ENCODE measurements at places on chromosomes 4 and X. TPM values are rescaled to one million over a fixed set of nuclear protein-coding genes. Genes with fewer than 3 reads are reported as not detected.

- DNase-seq = peak; percentile 58
- H3K4me1 ChIP-seq = no peaks in the 10 kb centered on the region
- no peaks in the 10 kb centered on the region for H3K27me3 ChIP-seq
- no peak overlapping the region for H3K4me3 ChIP-seq
- no peaks in the 10 kb centered on the region for H3K36me3 ChIP-seq
These were observed 49.8 kb downstream of the SCLT1 start for GRCh38 chr4:129043523-129043922.

GRCh38 chr4:85544751-85545150, 69.8 kb downstream of the ARHGAP24 start:
- no peaks in the 10 kb centered on the region for H3K36me3 ChIP-seq
- DNase-seq = no peak

FBXO8 gene
- polyA plus RNA-seq = 26.7 TPM

GRCh38 chrX:5646818-5647217, 581.8 kb downstream of the NLGN4X start:
- H3K27me3 ChIP-seq = no peaks in the 10 kb centered on the region
- no peak overlapping the region for H3K27ac ChIP-seq
- no peak overlapping the region for H3K4me3 ChIP-seq
- no peaks in the 10 kb centered on the region for H3K4me1 ChIP-seq
- no peaks in the 10 kb centered on the region for H3K36me3 ChIP-seq

- peak overlapping the region; percentile 58 for H3K4me3 ChIP-seq
- peak overlapping the region; percentile 63 for H3K27ac ChIP-seq
- DNase-seq = peak; percentile 67
- H3K4me1 ChIP-seq = no peaks in the 10 kb centered on the region
These were observed 54.9 kb downstream of the LINC00632 start for GRCh38 chrX:140764401-140764919.

- H3K27ac ChIP-seq = no peak overlapping the region
- H3K4me1 ChIP-seq = no peaks in the 10 kb centered on the region
- DNase-seq = no peak
- H3K4me3 ChIP-seq = no peak overlapping the region
- no peaks in the 10 kb centered on the region for H3K36me3 ChIP-seq
- no peaks in the 10 kb centered on the region for H3K27me3 ChIP-seq
These were observed 114.9 kb downstream of the VSIG4 start for GRCh38 chrX:65925005-65925404.

PAGE2 gene
- polyA plus RNA-seq = not detected

DNA sequence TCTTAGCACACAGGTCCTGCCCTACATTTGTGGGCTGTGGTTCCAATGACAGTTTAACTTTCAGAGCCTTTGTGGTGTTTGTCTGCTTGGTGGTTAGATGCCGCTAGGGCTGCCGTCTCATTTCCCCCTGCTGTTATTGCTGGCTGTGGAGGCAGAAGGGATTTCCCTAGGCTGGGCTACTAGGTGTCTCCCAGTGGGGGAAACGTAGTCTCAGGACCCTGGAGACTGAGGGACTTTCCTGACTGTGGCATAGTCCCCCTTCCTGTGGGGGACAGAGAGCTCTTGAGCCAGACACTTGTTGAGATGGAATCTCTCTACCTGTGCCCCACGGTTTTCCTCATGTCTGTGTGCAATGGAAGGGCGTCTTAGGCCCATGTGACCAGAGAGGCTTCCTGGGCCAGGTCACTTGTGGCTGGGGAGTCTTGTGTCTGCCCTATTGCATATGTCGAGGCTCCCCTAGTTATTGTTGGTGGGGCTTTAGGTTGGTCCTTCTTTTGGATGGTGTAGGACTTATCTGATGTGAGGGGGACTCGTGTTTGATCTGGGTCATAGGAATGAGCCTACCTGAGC, 68.2 kb downstream of the ARHGAP10 start:
- no peak overlapping the region for H3K4me3 ChIP-seq
- H3K36me3 ChIP-seq = no peaks in the 10 kb centered on the region
- H3K27me3 ChIP-seq = no peaks in the 10 kb centered on the region
- no peaks in the 10 kb centered on the region for H3K4me1 ChIP-seq
- DNase-seq = no peak

GRCh38 chr4:87843936-87844335, 11.2 kb downstream of the MEPE start:
- H3K27ac ChIP-seq = no peak overlapping the region
- H3K4me1 ChIP-seq = no peaks in the 10 kb centered on the region
- DNase-seq = peak; percentile 78
- H3K27me3 ChIP-seq = no peaks in the 10 kb centered on the region
- no peak overlapping the region for H3K4me3 ChIP-seq
- H3K36me3 ChIP-seq = no peaks in the 10 kb centered on the region

GRCh38 chr4:3021627-3022026, 52.7 kb downstream of the HTT-AS start:
- no peaks in the 10 kb centered on the region for H3K36me3 ChIP-seq
- H3K4me3 ChIP-seq = no peak overlapping the region
- H3K27ac ChIP-seq = no peak overlapping the region
- peaks cover 3% of the 10 kb centered on the region for H3K27me3 ChIP-seq
- no peaks in the 10 kb centered on the region for H3K4me1 ChIP-seq

GRCh38 chr4:779555-779954, 46.4 kb downstream of the CPLX1 start:
- peak overlapping the region; percentile 15 for H3K4me3 ChIP-seq
- H3K4me1 ChIP-seq = peaks cover 7% of the 10 kb centered on the region
- DNase-seq = no peak
- H3K27ac ChIP-seq = no peak overlapping the region
- no peaks in the 10 kb centered on the region for H3K27me3 ChIP-seq

- no peaks in the 10 kb centered on the region for H3K4me1 ChIP-seq
- no peak for DNase-seq
- H3K27me3 ChIP-seq = no peaks in the 10 kb centered on the region
- H3K36me3 ChIP-seq = no peaks in the 10 kb centered on the region
- no peak overlapping the region for H3K27ac ChIP-seq
These were observed 3.1 kb downstream of the PPBP start for GRCh38 chr4:73984736-73985527.

GRCh38 chr4:112975567-112976355, 73.7 kb upstream of the ANK2 start:
- no peaks in the 10 kb centered on the region for H3K27me3 ChIP-seq
- no peaks in the 10 kb centered on the region for H3K36me3 ChIP-seq
- no peak overlapping the region for H3K4me3 ChIP-seq
- H3K4me1 ChIP-seq = no peaks in the 10 kb centered on the region
- peak; percentile 21 for DNase-seq

GRCh38 chrX:154019633-154020528, at the start of gene IRAK1:
TSS of gene IRAK1 (minus strand) at chrX:154019902. CDS start at chrX:154019812, 90 bp downstream.
- peak; percentile 57 for DNase-seq
- H3K27me3 ChIP-seq = no peaks in the 10 kb centered on the region
- H3K36me3 ChIP-seq = peaks cover 9% of the 10 kb centered on the region

- H3K4me1 ChIP-seq = no peaks in the 10 kb centered on the region
- no peak overlapping the region for H3K4me3 ChIP-seq
- H3K27ac ChIP-seq = no peak overlapping the region
These were observed 503.5 kb downstream of the MID1IP1 start for GRCh38 chrX:39304746-39305145.

REPS2 gene
- 0.27 TPM for polyA plus RNA-seq

DNA sequence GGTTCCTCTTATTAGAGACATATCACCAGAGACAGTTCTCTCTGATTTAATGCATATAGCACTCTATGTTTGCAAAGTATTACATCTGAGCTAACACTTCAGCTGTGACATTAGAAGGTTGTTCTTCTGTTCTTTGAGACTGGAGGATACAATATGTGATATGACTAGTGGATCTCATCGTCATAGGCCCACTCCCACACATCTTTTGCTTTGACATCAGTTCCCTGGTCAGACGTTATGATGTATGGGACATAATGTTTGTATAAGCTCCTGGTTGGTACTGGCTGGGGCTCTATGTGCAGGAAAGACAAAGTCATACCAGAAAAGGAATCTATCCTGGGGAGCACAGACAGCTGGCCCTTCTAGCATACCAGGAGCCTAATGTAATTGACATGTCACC, 57.7 kb upstream of the MAML3 start:
- no peak overlapping the region for H3K4me3 ChIP-seq
- no peaks in the 10 kb centered on the region for H3K27me3 ChIP-seq
- H3K4me1 ChIP-seq = peaks cover 2% of the 10 kb centered on the region
- no peaks in the 10 kb centered on the region for H3K36me3 ChIP-seq
- no peak for DNase-seq

SH3RF1 gene
- 15.7 TPM for polyA plus RNA-seq

GRCh38 chrX:135625995-135626394, 87.4 kb upstream of the CT45A1 start:
- H3K27me3 ChIP-seq = no peaks in the 10 kb centered on the region
- no peak overlapping the region for H3K4me3 ChIP-seq
- no peaks in the 10 kb centered on the region for H3K4me1 ChIP-seq

DNA sequence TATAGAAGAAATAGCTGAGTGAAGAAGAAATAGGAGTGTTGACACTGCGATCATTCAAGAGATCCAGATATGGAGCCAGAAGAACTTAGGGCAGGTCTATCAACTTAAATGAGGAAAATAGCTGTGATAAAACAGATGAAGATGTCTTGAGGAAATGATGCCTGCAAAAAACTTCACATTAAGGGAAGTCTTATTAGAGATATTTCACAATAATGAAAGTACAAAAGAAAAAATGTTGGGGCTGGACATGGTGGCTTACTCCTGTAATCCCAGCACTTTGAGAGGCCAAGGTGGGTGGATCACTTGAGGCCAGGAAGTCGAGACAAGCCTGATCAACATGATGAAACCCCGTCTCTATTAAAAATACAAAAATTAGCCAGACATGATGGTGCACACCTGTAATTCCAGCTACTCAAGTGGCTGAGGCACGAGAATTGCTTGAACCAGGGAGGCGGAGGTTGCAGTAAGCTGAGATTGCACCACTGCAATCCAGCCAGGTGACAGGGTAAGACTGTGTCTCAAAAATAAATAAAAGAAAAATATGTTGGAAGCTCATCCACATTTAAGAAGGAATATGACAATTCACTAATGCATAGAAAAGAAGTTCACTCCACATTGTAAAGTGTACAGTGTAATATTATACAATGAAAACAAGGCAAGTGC, 56.3 kb downstream of the PKD2 start:
- H3K4me1 ChIP-seq = no peaks in the 10 kb centered on the region
- H3K27me3 ChIP-seq = no peaks in the 10 kb centered on the region
- H3K27ac ChIP-seq = no peak overlapping the region
- no peak overlapping the region for H3K4me3 ChIP-seq

SPANXN4 gene
- polyA plus RNA-seq = not detected

GRCh38 chr4:37639551-37640285, 46.5 kb downstream of the RELL1 start:
- H3K4me3 ChIP-seq = no peak overlapping the region
- no peak overlapping the region for H3K27ac ChIP-seq
- H3K27me3 ChIP-seq = no peaks in the 10 kb centered on the region
- no peaks in the 10 kb centered on the region for H3K4me1 ChIP-seq
- no peaks in the 10 kb centered on the region for H3K36me3 ChIP-seq

CENPVL1 gene
- not detected for polyA plus RNA-seq

DNA sequence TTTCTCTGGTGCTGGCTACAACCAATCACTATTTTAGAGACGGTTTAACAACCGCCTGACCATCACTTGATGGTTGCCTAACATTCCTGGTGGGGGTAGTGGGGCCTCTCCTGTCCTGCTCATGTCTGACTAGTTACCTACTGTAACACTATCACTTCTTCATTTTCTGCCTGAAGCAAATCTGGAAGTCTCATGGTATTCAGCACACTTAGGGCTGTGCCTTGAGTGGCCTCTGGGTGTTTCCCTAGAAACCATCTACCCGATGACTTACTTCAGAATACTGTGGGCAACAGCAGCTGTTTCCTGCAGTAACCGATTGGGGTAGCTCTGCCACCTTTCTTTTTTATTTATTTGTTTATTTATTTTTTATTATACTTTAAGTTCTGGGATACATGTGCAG, 880.1 kb upstream of the INTU start:
- H3K36me3 ChIP-seq = no peaks in the 10 kb centered on the region
- H3K27ac ChIP-seq = no peak overlapping the region
- no peaks in the 10 kb centered on the region for H3K27me3 ChIP-seq

GRCh38 chrX:109464231-109464630, 17.7 kb downstream of the GUCY2F start:
- H3K4me1 ChIP-seq = no peaks in the 10 kb centered on the region
- no peaks in the 10 kb centered on the region for H3K27me3 ChIP-seq
- no peaks in the 10 kb centered on the region for H3K36me3 ChIP-seq
- no peak for DNase-seq

DNA sequence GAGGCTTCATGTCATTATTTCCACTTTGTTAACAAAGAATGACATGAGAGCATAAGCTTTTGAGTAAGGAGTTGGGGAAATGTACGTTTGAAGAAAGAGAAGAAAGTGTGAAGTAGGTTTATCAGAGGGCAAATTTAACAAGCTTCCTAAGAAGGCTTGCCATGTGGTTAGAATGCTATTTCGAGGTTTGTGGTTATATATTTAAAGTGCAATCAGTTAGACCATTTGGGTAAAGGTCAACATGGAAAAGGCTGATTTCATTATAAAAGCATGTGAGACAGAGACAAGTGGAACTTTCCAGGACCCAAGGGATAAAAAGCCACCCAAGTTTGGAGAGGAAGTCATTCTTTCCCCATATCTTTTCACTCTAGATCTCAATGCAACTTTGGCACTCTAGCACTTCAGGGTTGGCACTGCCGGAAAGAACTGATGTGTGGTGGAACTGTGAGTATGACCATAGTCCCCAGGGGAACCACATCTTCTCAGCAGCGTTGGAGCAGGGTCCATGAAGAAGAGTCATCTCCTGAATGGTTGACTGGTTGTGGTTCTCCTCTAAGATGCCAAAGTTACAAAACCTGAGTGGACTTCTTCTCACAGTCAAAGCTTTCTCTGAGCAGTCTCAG, 529.9 kb downstream of the MID1IP1 start:
- DNase-seq = peak; percentile 45
- no peak overlapping the region for H3K27ac ChIP-seq
- H3K4me1 ChIP-seq = no peaks in the 10 kb centered on the region
- no peak overlapping the region for H3K4me3 ChIP-seq
- no peaks in the 10 kb centered on the region for H3K27me3 ChIP-seq

DNA sequence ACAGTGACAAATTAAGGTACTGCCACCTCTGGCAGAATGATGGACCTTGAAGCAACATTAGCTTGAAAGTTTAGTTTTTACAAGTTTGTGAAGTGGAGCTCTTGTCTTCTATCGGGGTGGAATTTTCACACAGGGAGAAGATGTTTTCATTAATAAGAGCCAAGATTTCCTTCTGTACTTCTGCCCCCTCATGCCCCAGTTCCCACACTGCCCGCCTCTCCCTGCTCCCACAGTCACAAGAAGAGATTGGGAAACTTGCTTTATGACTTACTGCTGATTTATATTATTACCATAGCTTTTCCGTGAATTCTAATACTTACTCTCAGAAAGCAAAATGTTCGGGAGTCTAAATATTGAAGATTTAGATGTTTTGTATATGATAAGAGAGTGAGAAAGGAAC, 539.8 kb upstream of the ARX start:
- no peaks in the 10 kb centered on the region for H3K4me1 ChIP-seq
- DNase-seq = no peak
- H3K27me3 ChIP-seq = no peaks in the 10 kb centered on the region
- H3K36me3 ChIP-seq = no peaks in the 10 kb centered on the region
- H3K4me3 ChIP-seq = no peak overlapping the region

Measured in fibroblast of lung (primary cell).